T-helper 9 cell (primary cell): ENCODE measurements at places on chromosomes 2 and 18.

GRCh38 chr2:3839476-3839875 is 136.1 kb downstream of the DCDC2C start:
- DNase-seq, result no peak

DNA sequence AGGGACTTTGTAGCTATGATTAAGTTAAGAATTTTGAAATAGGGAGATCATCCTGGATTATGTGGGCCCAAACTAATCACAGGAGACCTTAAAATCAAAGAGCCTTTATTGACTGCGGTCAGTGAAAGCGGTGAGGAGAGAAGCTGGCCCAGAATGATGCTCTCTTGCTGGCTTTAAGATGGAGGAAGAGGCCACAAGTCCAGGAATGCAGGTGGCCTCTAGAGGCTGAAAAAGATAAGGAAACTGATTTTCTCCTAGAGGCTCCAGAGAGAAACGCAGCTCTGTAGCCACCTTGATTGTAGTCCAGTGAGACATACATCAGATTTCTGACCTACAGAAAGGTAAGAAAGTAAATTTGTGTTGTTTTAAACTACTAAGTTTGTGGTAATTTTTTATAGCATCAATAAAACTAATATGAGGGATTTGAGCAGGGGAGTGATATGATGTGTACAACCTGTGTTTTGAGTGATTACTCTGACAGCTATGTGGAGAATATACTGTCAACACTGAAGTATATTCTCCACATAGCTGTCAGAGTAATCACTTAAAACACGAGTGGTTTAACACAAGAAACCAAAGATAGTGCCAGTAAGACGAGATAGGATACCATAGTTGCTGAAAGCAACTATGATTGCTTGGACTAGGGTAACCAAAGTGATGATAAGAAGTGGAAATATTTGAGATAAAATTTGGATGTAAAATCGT is 364.4 kb upstream of the CHST9 start:
- no peak for DNase-seq

DNA sequence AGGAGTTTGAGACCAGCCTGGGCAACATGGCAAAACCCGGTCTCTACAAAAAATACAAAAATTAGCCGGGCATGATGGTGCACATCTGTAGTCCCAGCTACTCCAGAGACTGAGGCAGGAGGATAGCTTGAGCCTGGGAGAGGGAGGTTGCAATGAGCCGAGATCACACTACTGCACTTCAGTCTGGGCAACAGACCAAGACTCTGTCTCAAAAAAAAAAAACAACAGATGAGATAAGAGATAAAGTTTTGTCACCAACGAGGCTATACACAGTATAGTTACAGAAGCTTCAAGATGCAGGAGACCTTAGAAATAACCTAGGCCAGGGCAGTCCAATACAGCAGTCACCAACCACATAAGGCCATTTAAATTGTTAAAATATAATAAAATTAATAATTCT is 9.4 kb downstream of the FAM124B start:
- no peak for DNase-seq

DNA sequence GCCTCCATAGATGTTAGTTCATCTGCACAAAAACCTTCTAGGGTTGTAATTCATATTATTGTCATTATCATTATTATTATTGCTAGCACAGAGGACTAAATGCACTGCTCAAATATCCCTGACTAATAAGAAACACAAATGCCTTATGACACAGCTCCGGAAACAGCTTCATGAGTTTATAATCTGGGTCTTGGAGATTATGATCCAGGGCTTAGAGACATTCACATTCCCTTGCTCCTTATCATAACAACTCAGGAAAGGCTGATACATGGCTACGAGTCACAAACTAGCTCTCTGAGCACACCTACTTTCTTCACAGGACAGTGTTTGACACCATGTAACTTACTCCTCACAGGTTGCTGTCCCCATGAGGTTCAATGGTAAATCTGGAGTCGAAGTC is 102.2 kb upstream of the TTC39C start:
- no peak for DNase-seq

DNA sequence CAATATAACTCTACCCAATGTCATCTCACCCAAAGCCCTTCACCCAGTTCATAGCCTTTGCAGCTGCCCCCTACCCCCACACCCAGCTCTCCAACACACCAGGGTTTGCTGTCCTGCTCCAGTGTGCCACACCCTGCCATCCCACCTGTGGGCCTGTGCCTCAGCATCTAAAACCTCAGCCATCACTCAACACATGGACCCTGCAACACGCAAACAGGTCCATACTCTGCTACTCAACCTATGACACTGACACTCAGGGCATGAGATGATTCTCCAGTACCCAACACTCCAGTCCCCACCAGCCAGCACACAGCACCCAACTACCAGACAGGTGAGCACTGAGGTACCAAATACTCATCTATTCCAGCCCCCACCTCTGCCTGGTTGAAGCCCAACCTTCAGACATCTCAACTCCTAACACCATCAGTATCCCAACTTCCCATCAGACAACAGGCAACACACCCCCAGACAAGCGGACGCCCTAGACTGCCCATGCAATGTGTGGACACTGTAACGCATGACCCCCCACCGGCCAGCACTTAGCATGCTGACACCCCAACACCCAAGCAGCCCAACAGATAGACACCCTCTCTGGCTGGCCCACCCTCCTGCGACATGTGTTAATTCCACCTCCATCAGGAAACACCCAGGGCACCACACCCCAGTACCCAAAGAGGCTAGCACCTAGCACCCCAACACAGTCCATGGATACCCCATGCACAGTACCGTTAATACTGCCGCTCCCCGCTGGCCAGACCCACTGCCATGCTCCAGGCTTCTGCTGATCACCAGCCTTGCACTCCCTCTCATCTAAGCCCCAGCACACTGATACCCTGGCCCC is 25.0 kb downstream of the ZAP70 start:
- DNase-seq, result no peak

DNA sequence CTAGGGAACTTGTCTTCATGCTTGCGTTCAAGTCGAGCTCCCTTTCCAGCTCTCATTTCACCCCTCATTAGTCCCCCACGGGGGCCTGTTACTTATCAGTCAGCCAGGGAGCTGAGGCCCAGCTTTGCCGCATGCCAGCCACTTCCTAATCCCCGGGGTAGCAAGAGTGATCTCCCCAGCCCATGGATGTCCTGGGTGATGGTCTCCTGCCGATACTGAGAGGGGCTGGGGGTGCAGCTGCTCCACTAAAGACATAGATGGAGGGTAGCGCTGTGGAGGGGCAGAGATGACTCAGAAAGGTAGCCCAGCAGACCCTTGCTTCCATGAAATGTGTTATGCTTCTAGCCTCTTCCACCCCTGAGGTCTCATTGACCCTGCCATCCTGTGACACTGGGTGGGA is 314.0 kb upstream of the EPAS1 start:
- no peak for DNase-seq

DNA sequence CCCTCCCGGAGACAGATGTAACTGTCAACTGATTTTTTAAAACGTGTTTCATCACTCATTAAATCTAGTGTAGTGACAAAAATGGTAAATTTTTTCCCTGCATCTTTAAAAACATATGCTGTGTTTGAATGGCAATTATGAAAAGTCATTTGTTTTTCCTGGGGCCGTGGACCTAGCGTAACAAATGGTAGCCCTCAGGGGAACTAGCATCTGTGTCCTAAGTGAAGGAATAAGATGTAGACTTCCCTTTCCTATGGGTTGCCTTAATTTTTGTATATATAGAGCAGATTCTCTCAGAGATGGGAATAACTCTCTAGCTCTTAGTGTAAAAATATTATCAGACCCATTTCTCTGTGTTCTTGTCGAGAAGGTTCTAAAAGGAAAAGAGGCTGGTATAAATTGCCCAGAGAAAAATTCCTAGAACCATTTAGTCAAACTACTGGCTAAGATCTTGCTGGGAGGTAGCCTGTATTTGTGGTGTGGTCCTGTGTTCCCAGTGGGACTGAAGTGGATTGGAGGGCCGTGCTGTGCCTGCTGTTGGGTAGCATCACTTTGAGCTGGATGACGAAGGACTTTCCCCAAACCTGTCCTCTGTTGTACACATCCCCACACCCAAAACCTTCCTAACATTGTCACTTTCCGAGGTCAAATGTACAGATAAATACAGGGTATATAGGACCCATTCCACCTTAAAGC is 85.8 kb downstream of the LIMS1 start:
- no peak for DNase-seq

DNA sequence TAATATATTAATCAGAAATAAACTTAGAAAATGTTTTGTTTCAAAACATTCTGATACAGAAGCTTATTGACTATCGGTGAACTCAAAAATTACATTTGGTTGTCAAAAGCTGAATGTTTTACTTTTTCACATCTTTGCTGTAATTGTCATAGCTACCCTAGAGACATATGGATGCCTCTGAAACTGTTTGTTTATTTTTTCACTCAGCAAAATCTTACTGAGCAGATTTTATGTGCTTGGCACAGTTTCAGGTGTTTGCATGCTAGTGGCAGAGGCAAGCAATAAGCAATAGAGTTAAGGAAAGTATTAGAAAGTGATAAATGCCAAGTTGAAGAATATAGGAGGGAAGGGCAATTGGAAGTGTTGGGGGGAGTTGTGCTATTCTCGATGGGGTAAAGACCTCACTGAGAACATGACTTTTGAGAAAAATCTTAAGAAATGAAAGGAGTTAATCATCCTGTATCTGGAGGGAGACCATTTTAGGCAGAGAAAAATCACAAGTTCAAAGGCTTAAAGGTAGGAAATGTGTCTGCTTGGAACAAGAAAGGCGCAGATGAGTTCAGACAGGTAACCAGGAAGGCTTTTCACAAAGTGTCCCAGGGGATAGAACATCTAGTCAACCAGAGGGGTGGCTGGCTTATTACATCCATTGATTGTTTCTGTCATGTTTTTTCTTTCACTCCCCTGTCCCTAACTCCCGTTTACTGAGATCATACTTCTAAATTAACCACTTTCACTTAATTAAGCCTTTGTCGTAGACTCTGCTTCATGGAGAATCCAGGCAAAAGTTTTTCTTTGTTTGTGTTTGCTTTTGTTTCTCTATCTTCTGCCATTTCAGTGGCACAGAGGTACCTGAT is 27.2 kb upstream of the COBLL1 start:
- no peak for DNase-seq

GRCh38 chr2:236985761-236986339 is 99.8 kb upstream of the COPS8 start:
- DNase-seq, result no peak

DNA sequence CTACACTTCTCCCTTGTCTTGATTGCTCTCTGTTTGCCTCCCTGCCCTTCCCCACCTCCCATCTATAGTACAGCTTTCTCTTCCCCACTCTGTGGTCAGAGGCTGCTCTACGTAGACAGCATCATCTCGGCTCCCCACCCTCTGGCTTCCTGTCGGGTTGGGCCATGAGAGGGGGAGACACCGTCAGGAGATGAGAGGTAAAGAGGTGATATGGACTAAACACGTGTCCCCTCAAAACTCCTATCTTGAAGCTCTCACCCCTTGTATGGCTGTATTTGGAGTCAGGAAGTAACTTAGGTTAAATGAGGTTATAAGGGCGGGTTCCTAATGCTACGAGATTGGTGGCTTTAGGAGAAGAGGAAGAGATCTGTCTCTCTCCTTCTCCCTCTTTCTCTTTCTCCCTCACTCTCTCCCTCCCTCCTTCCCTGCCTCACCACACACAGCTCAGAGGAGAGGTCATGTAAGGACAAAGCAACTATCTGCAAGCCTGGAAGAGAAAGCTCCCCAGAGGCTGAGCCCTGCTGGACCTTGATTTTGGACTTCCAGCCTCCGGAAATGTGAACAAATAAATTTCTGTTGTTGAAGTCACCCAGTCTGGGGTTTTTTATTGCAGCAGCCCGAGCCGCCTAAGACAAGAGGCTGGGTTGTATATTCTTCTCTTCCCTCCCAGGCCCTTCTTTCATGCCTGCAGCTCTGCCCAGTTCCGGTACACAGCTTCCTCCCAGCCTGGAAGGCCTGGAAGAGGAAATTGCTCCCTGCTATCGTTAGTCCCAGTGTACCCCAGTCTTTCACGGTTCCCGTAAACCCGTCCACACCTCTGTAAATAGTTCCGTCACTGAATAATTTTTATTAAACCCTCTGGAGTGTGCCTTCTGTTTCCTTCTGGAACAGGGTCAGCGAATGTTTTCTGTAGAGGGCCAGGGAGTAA is 138.0 kb downstream of the AKAIN1 start:
- peak; percentile 3 for DNase-seq

DNA sequence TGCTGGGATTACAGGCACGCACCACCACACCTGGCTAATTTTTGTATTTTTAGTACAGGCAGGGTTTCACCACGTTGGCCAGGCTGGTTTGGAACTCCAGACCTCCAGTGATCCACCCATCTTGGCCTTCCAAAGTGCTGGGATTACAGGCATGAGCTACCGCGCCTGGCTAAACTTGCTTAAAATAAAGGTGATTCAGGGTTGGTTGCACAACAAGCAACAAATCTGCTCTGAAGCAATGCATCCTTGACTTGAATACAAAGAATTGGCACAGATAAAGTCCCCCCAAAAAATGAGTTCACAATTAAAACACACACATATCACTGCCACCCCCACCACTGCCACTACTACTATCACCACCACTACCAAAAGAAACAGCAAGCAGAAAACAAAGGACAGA is 34.9 kb downstream of the CCDC88A start:
- DNase-seq, result no peak

GRCh38 chr2:36473230-36473629 is 117.7 kb downstream of the CRIM1 start:
- DNase-seq, result no peak

- DNase-seq, result no peak
Observed at GRCh38 chr18:59300676-59301285, 17.7 kb downstream of the CPLX4 start.

- DNase-seq, result no peak
Observed at GRCh38 chr2:40746191-40746590, 294.3 kb upstream of the SLC8A1 start.

GRCh38 chr2:69376403-69376802 is 10.6 kb downstream of the GFPT1 start:
- DNase-seq, result no peak

- no peak for DNase-seq
Observed at GRCh38 chr18:47283476-47283875, 32.0 kb upstream of the SKOR2 start.

DNA sequence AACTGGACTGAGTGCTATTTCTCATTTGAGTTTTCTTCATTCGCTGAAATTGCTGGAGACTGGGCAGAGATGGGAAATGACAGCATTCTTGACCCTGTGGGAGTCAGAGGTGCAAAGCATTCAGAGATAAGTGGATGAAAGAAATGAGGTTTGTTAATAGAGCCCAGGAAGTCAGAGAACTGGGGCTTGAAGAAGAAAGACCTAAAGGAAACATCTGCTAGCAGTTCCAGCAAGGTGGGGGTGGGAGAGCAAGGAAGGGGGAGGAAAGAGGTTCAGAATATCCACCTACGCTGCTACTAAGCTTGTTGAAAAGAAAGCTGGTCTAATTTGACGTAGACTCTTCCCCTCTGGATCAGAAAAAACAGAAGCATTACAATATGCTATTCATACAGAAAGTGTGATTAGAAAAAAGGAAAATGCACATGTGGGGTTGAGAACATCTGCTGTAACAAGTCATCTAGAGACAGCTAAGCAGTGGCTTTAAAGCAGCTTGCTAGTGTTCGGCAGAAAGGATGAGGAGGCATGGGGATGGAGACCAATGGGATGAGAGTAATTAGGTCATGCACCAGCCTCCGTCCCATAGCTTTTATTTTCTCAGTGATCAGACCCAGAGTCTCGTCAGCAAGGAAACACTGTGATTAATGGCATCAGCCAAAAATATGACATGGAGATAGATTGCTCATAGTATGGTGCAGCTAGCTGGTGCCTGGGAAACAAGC is 29.7 kb downstream of the NAB1 start:
- no peak for DNase-seq
